Left colon (tissue), 2 donors: ENCODE measurements at places on chromosomes 5 and 9. TPM values are rescaled to one million over a fixed set of nuclear protein-coding genes. Genes with fewer than 3 reads are reported as not detected.

The PAX5 gene
- 0.59 TPM for total RNA-seq

The CDKN2B gene
- total RNA-seq, result 160 TPM

GRCh38 chr5:103923616-103924168 is 361.1 kb upstream of the NUDT12 start:
- DNase-seq, result no peak

DNA sequence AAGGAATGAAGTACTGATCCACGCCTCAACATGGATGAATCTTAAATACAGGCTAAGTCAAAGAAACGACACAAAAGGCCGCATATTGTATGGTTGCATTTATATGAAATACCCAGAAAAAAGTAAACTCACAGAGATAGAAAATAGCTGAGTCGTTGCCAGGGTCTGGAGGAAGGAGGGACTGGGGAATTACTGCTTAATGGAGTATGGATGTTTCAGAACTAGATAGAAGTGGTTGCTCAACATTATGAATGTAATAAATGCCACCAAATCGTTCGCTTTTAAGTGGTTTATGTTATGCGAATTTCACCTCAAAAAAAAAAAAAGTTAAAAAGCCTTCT is 784 bp upstream of the MSANTD3 start:
- DNase-seq, result no peak

GRCh38 chr9:16726029-16726428 is 144.4 kb downstream of the BNC2 start:
- DNase-seq, result no peak

GRCh38 chr5:43967165-43967564 is 364.2 kb downstream of the NNT start:
- DNase-seq, result no peak

The LHX2 gene
- total RNA-seq, result not detected

- no peak for DNase-seq
Measured at GRCh38 chr9:136244122-136244968, 1.3 kb downstream of the QSOX2 start.

The PCDHB6 gene
- total RNA-seq, result not detected

The SH3TC2 gene
- total RNA-seq, result 2.4 TPM

The SPINK6 gene
- not detected for total RNA-seq

DNA sequence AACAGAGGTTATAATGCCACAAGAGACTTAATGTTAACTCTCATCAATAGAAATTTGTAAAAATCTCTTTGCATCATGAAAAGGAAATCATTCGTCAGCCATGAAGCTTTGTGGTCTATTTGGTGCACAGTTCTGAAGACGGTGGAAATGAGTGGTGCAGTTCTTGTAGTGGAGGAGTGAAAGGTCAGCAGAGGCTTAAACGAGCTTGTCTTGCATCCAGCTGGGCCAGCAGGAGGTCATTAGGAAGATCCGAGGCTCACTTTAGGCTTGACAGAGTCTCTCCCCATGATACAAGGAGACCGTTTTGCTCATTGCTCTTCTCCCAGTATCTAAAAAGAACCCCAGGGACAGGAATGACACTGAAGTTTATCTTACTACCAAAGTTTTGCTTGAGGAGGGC is 440.8 kb downstream of the BNC2 start:
- no peak for DNase-seq

GRCh38 chr5:123598028-123598689 is 86.2 kb downstream of the CSNK1G3 start:
- DNase-seq, result no peak

- DNase-seq, result no peak
Measured at GRCh38 chr9:95764533-95765319, 110.8 kb upstream of the ERCC6L2 start.

The MARCHF3 gene
- 57.7 TPM for total RNA-seq

The TMEM252 gene
- total RNA-seq, result 0.89 TPM

DNA sequence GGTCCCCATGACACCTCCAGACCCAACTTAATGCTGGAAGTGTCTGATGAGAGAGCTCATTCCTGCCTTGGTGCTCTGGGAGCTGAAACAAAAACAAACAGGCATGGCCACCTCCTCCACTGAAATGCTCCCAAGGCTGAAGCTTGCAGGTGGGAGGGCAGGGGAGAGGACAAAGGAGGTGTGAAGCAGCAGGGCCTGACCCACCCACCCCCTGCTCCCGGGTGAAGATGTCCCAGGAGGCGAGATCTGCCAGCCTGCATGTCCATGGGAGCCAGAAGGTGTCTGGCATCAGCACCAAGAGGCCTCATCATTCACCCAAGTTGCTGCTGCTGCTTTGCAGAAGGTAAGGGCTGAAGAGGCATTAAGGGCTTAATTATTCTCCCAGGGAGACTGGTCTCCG is 4.2 kb upstream of the CCIN start:
- DNase-seq, result no peak

GRCh38 chr9:121439711-121440664 is 59.7 kb downstream of the GGTA1 start:
- DNase-seq, result no peak

GRCh38 chr9:130663258-130663976 is 977 bp upstream of the PRDM12 start:
- DNase-seq, result no peak

GRCh38 chr9:37650873-37651768 is at the start of gene FRMPD1:
Gene FRMPD1 (plus strand): TSS chr9:37650954. CDS start chr9:37692642, 41,688 bp downstream.
- DNase-seq, result peak; percentile 61

The ZNF366 gene
- 1.0 TPM for total RNA-seq

DNA sequence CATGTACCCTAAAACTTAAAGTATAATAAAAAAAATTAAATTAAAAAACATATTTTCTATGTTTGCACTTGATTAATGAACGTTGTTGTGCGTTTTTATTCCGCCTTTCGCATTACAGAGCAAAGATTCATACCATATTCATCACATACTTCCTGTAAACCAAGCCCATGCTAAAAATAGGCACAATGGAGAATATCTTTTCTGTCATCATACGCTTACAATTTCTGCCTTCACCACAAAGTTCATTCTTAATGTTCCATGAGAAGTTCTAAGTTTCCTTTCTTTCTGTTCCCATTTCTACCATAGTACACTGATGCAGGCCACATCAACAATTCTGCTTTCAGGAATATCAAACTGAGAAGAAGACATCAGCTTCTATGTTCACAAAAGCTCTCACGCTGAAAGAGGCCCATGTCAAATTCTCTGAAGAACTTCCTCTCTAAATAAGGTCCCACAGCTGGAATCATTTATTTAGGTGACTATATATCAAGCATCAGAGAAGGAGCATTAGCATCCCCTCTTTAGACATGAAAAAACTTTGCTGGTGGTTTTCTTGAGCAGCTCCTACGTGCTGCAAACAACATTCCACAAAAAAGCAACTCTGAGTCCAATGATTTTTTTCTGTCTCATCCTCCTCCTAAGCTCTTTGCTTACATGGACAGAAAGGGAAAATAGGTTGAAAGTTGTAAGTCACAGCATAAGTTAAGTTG is 456.4 kb downstream of the CDH10 start:
- no peak for DNase-seq

DNA sequence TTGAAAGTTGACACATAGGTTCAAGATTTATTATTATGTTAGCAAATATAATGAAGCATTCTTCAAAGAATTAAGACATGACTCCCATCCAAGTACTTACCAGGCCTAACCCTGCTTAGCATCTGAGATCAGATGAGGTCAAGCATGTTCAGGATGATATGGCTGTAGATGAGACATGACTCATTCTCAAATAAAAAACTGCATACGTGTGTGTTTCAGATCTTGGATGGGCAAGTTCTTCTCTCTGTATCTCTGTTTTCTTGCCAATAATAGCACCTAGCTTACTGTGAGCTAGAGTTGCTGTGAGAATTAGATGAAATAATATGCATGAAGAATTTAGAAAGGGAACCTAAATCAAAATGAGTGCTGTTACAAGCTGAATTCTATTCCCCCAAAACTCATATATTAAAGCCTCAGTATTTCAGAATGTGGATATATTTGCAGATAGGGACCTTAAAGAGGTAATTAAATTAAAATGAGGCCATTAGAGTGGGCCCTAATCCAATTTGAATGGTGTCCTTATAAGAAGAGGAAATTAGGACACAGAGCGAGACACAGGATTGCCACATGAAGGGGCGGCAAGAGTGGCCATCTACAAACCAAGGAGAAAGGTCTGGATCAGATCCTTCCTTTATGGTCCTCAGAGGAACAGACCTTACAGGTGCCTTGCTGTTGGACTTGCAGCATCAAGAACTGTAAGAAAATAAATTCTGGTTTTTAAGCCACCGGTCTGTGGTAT is 146.2 kb downstream of the MARCHF11 start:
- DNase-seq, result no peak

- no peak for DNase-seq
Measured at GRCh38 chr9:99660191-99660636, 161.5 kb upstream of the NR4A3 start.

DNA sequence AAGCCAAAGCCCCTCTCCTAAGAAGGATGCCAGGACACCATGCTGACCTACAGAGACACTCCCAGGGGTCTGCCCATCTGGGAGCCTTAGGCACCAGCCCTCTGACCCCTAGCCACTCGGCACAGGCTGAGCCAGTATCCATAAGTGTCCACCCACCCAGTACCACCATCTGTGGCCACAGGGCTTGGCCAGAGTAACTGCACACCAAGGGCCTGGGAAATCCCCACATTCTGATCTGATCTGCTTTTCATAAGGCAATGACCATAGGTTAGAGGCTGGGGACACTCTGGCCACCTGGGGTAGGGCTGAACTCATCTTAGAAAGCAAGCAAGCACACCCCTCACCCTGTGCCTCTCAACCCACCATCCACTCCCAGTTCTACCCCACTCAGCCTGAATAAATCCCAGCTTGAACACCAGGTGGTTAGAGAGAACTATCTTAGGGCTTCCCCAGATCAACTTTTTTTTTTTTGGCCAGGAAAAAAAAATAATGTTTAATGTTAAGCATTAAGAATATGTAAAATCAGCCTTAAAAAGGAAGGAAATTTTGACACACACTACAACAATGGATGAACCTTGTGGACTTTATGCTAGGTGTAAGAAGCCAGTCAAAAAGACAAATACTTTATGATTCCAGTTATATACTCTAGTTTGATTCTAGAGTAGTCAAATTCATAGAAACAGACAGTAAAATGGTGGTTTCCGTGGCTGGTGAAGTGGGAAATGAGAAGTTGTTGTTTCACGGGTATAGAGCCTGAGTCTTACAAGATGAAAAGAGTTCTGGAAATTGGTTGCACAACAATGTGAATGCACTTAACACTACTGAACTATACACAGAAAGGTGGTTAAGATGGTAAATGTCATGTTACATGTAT is 6.2 kb downstream of the GNPDA1 start:
- no peak for DNase-seq

- no peak for DNase-seq
Measured at GRCh38 chr5:28710360-28710759, 1672.0 kb upstream of the CDH9 start.

- DNase-seq, result peak; percentile 85
Measured at GRCh38 chr5:892394-893136, at the start of the genes BRD9 and TRIP13. Gene BRD9 (minus strand): TSS chr5:892801. CDS start chr5:892657, 144 bp downstream. Gene TRIP13 (plus strand): TSS chr5:892884. CDS start chr5:892999, 115 bp downstream.

DNA sequence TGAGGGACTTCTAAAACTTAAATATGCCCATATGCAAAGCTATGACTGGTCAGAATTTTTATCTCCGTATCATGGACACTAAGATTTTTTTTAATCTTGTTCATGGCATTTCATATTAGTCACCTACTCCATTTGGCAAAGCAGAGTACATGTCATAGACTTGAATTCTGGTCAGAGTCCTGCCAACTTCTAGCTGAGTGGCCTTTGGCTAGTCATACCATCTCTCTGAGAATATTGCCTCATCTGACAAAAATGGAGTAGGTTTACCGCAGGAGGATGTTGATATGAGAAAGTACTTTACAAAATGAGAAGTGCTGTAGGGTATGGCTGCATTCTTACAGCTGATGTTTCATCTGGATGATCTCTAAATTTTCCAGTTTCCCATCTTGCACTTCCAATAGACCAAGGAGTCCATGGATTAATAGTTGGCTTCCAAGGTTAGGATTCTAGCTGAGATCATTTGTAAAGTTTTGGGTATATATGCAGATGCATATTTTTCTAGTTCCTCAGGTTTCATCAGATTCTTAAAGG is 150.8 kb upstream of the NR3C1 start:
- no peak for DNase-seq

DNA sequence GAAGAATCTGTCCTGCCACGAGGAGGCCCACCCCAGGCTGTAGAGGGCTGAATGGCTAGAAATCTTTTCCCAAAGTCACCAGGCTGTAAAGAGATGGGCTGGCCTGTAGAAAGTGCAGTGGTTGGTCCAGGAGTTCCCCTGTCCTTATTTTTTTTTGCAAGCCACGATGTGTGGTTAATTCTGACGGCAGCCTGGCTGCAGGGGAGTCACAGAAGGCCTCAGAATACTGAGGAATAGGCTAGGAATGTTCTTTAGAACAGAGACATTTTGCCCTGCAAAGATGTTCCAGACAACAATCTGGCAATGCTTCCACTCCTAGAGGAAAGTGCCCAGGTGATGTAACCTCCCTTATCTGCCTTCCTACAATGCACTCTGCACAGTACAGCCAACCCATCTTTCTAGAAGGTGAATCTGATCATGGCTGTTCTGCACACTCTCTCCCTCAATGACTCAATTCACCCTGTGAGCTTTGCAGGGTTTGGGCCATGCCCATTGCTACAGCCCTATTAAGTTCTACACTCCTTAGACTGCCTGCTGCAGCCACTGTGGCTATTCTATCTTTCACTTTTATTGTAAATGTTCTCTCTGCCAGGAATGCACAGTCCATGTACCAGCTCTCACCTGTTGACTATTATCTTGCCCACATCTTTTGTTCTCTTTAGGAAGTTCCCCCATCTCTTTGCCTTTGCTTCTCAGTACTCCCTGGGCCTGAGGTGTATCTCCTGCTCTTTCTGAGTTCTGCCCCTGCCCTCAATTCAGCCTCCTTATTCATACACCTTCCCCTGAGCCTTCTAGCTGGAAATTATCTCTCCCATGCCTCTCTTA is 377.8 kb upstream of the CLINT1 start:
- no peak for DNase-seq

- DNase-seq, result no peak
Measured at GRCh38 chr9:121773286-121773953, 122.0 kb downstream of the DAB2IP start.

The MYO10 gene
- 57.6 TPM for total RNA-seq

DNA sequence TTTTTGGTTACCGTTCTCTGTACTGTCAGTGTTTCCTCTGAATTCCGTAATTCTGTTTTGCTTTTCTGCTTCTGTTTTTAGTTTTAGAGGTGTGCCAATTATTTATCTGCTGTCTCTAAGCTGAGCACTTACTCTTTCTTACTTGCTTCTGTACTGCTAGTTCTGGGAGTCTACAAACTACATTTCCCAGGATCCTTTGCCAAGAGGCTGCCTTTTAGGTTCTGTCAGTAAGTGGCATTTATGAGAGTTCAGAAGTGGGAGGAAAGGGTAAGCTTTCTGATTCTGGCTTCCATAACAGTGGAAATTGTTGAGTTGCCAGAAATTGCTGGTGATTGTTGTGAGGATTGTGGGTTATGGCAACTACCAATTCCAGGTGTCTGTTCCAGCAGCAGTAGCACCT is 102.4 kb downstream of the OSTF1 start:
- no peak for DNase-seq

The PRDM9 gene
- not detected for total RNA-seq

The SPARC gene
- total RNA-seq, result 178 TPM

The TARS1 gene
- 103 TPM for total RNA-seq

The APBA1 gene
- total RNA-seq, result 14.4 TPM

GRCh38 chr9:100104314-100104713 is 5.3 kb downstream of the INVS start:
- no peak for DNase-seq

- DNase-seq, result no peak
Measured at GRCh38 chr5:132447196-132447595, 43.4 kb downstream of the IRF1 start.
